CD4-positive, alpha-beta memory T cell (primary cell): ENCODE measurements at places on chromosomes 7 and 10. TPM values are rescaled to one million over a fixed set of nuclear protein-coding genes. Genes with fewer than 3 reads are reported as not detected.

Gene GIMAP5
- total RNA-seq = 296 TPM

Gene PRKAR2B
- 0.29 TPM for total RNA-seq

Gene PRSS1
- not detected for total RNA-seq

Gene ZPBP
- not detected for total RNA-seq

Gene CLRN3
- total RNA-seq = not detected
